Activated CD4-positive, alpha-beta T cell treated with anti-CD3 and anti-CD28 coated beads for 24 hours (primary cell): ENCODE measurements at places on chromosomes 11 and 22.

GRCh38 chr11:65275906-65276305 is 14.1 kb downstream of the POLA2 start:
- no peak for DNase-seq

DNA sequence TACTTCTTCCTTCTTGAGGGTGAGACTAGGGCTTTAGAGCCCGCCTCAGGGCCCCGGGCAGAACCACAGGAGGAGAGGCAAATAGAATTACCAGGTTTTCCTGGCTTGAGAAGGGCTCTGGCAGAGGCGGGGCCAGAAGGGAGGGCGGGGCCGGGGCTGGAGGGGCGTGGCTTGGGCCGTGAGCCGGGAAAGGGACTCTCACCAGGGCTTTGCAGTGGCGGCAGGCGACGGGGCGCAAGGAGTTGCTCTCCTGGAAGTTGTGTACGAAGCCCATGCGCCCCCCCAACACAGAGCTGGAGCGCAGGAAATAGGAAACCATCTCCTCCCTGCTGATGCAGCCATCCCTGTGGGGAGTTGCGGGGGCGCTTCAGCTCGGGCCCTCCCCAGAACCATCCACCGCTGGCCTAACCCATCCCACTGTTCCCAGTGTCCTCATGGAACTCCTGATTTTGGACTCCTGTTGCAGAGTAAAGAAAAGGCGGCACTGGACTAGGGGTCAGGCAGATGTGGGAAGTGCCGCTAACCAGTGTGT is 6.9 kb upstream of the NRXN2 start:
- no peak for DNase-seq

DNA sequence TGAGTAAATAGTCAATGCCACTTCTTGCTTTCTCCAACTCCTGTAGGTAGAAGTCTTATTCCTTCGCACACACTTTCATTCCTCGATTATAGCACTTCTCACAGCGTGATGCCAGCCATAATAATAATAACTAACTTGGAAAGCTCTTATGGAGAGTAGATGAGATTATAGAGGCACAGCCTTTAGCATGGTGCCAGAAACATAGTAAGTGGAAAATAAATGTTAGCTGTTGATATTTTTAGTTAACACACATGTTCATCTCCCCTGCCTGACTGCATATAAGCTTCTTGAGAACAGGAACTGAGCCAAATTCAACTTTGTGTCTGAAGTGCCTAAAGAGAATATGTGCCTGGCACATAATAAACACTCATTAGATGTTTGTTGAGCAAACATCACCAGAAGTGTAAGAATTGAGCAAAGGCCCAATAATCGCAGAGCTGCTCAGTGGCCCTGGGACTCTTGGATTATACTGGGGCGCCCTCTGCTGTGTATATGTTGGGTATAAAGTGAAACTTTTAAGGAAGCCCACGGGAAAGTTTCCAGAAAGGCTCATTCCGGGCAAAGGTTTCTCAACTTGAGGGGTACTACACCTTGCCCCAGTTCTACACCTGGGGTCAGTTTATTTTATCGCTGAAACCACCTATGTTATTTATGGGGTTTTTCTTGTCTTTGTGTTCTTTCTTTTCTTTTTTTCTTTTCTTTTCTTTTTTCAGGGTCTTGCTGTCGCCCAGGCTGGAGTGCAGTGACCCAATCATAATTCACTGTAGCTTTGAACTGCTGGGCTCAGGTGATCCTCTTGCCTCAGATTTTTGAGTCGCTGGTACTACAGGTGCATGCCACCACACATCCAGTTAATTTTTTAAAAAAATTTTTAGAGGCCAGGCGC is 22.3 kb downstream of the SLN start:
- peak; percentile 42 for DNase-seq

- peak; percentile 18 for DNase-seq
Observed at GRCh38 chr22:45009606-45010531, at the start of gene PHF21B. Gene PHF21B, minus strand, starts transcription at chr22:45010005. Its CDS starts 456 bp downstream, at chr22:45009549.

DNA sequence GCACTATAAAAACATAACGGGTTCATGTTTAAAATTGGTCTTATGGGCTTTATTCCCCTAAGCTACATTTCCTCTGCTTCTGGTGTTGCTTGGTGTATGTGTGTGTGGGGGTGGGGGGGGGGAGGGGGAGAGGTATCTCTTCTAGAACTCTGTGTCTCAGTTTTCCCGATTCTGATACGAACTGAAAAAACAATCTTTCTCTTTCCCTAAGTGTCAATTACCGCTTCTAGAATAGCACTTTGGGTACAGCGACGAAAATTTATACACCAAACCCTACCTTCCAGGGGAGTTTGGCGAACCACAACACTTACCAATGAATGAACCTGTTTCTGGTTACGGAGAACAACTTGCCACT is 636 bp downstream of the NUP160 start:
- DNase-seq = no peak

DNA sequence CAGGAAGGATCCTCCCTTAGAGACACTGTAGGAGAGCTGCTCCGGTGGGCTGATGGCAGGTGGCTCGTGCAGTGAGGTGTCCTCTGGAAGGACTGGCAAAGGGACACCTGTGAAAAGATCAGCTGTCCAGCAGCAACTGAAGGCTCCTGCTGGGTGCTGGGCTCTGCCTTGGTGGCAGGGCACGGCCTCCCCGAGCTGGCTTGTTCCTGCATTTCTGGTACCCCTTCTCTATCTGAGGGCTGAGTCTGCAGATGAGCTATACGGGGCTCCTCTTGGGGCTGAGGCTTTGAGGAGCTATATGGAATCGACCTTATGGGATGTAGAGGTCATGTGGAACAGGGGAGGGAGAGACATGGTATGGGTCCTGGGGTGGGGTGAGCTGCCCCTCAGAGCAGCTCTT is 875.8 kb downstream of the BRD1 start:
- DNase-seq = no peak

DNA sequence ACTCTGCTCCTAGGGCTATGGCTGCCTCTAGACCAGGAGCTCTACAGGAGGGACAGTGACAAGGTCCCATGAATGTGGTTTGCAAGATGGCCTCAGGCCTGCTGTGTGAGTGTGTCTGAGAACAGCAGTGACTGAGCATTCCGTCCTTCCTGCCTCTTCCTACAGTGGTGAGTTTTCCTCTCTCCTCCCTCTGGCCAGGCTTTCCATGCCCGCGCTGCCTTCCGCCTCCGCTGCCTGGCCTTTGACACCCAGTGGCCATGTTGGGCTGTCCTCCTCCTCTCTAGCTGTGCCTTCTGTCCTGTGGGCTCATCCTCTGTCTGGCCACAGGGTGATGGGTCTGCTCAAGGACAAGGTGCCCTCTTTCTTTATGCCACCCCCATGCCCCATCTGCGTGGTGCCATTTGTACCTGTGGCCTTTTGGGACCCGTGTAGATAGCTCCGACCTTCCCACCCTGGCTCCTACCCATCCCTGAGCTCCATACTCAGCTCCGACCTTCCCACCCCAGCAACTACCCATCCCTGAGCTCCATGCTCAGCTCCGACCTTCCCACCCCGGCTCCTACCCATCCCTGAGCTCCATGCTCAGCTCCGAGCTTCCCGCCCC is 970.4 kb downstream of the BRD1 start:
- DNase-seq = no peak

DNA sequence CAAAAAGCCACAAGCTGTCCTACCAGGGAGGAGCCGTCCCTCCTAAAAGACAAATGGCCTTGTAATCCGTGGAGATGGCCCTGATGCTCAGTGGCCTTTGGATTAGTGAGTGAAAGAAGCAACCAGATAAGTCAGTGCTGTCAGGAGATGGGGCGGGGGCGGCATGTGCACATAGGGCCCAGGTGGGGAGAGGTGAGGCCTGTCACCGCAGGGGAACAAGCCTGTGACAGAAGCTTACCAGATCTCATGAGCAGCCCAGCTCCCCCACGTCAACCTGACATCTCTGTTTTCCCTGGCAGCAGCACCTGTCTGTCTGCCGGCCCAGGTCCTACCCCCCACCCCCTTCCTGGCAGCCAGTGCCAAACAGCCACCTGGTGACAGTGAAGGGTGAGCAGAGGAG is 162.6 kb downstream of the BUD13 start:
- no peak for DNase-seq
